ENCODE measurements at places on chromosomes 2 and 18.

DNA sequence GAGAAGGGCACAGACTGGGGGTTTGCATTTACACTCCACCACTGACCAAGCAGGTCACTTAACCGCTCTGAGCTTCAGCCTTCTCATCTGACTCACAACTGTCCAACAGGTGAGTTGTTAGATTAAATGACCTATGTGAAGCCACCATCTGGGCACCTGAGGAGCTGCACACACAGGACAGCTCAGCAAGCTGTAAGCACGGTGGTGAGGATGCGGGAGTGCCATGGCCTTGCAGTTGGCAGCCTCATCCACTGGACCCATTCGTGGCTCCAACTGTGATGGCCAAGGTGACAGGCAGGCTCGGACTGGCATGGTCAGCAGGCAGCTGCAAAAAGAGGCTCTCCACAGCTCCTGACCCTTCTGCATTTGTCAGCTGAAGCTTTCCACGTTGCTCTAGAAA is 23.3 kb upstream of the AMMECR1L start:
- no peak for DNase-seq

- DNase-seq: peak; percentile 45
Observed at GRCh38 chr18:33804258-33804657, 226.2 kb downstream of the ASXL3 start.

- no peak for DNase-seq
Observed at GRCh38 chr18:72640557-72640956, 96.4 kb upstream of the CBLN2 start.

DNA sequence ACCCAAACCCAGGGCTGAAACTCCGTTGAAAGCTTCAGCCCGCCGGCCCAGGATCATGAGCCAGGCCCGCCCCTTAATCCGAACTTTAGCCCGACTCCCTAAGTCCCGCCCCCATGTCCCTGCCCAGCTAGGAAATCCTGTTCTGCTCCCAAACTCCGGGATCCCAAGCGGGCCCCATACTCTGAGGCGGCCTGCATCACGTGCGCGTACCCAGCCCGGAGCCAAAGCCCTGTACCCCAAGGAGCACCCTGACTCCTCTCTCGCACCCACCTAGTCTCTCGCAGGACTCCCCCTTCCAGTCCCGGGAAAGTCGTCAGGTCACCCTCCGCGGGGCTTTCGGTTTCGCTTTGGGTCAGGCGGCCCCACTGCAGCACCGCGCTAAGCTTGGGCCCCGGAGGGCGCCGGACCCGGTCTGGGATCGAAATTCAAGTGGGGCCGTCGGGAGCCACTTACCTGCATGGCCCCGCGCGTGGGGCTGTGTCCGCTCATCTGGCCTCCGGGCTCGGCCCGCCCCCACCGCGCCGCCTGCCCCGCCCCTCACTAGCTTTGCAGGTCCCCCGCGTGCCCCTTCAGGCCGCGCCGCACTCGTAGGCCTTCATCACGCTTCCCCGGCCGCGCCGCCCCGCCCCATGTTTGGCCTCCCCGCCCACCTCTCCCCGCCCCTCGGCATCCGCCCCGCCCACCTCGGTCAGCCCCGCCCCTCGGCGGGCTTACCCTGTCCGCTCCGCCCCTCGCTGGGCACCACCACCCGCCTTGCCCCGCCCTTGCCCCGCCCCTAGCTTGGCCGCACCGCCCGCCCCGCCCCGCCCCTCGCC is at the start of gene DNPEP:
TSS of gene DNPEP (minus strand) at position 607 of the 815 bp plus-strand sequence. CDS start at position 489, 118 bp downstream.
- peak; percentile 83 for DNase-seq

DNA sequence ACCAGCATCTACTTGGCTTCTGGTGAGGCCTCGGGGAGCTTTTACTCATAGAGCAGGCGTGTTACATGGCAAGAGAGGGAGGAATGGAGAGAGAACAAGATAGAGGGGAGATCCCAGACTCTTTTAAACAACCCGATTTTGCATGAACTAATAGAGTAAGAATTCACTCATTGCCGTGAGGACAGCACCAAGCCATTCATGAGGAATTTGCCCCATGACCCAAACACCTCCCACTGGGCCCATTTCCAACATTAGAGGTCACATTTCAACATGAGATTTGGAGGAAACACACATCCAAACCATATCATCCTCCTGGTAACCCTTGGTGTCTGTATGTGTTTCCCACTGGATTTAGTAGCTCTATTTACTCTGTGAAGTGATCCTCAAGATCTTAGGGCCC is 249.9 kb upstream of the SP5 start:
- DNase-seq: no peak

DNA sequence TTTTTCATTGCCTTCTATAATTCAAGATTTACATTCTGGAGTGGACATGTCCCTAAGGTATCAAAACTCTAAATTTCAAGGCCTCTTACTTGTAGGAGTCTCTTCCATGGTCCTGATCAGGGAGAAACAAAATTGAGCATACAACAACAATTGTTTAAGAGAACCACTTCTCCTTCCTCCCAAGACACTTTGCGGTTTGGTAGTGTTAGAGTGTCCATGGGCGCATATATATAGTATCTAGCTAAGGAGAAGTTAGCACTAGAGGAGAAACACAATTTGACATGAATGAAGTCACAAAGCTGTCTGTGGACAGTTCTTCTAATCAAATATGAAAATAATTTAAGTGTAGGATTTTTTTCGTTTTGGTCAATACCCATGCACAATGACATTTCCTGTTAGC is 349.1 kb upstream of the MAP2 start:
- no peak for DNase-seq

DNA sequence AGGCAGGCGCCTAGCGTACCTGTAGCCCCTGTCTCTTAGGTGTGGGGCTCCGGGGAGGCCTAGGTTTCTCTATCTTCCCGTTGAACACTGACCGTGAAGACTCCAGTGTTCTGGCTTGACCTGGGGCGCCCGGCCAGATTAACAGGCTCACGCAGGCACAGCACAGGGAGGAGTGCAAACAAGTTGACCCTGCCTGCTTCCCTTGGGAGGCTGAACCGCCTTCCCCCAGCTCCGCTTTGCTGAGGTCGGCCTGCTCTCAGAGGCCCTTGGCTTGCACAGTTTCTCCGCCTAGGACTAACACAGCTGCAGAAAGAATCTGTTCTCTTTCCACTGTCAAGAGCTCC is 567 bp downstream of the PCYOX1 start:
- peak; percentile 50 for DNase-seq

DNA sequence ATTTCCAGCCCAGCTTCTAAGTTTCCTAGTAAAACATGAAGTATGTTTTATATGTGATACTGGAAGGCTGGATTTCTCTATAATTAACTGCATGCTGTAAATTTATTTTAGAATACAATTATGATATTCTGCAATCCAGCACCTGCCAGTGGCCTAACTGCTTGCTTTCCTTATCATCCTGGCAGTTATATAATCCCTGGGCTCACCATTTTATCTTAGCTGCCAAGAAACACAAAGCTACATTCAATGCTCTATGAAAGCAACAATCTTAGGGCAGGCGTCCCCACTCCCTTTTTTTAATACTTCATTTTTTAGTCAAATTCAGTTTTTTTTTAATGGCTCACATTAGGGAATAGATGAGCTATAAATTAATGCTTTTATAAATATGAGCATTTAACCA is 38.4 kb upstream of the UBXN4 start:
- DNase-seq: no peak

DNA sequence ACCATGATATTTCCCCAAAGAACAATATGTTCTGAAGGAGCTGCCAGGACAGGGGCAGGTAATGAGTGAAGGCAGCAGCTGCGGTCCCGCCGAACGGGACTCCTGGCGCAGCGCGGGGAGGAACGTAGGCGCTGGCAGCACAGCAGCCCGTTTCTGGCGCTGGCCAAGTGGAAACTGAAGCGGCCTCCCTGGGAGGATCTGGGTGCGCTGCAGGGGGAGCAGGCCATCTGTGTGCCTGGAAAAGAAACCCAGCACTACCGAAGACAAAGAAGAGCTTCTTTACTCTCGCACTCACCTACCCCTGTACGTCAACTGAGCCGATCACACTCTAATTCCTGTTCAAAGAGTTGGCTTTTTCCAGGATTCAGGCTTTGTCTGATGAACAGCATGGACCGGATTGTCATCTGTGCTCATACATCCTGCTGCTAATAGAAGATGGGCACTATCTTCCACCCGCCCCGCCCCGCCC is 11.8 kb downstream of the G6PC2 start:
- DNase-seq: peak; percentile 70

DNA sequence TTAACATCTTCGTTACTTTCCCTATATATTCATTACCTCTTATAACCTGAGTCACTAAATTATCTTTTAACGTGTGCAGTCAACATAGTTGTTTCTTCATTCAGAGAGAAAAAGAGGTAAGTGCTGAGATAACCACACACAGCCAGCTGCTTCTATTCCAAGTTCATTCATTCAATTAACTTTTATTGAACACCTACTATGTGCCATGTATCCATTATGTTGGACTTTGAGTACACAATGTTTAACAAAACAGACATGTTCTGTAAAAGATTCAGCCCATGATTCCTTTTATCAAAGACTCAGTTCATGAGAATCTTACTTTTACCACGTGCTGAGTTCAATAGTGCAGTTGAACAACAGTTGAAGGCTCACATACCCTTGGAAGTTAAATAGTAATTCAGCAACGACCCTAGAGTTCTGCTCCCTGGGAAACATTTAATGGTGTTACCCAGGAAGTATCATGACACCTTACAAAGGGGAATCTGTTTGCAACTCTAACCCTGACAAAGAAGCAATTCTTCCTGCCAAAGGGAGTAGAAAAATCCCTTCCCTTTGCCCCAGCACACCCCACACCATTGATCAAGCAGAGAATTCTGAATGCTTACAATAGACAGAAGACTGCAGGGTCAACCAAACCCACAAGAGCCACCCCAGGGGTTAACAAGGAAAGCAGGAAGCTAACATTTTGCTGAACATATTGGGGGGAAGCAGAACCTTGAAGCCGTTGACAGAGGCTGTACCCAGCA is 595.8 kb downstream of the STK39 start:
- DNase-seq: no peak

DNA sequence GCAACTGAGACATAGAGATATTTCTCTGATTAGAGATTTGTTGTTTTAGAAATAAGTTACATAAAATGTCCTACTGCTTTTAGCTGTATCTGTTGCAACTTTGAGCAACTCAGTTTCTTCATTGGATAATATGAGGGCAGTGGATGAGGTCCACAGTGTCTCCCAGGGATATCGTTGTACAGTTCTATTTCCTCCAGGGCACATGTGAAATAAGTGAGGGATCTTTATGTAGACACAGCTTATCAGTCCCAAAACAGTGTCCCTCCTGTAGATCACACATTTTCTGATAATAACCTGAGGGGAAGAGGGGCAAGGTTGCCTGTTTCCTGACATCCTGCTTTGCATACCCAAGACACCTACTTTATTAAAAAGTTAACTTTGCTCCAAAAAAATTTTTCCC is 1231.2 kb upstream of the ZEB2 start:
- DNase-seq: no peak

DNA sequence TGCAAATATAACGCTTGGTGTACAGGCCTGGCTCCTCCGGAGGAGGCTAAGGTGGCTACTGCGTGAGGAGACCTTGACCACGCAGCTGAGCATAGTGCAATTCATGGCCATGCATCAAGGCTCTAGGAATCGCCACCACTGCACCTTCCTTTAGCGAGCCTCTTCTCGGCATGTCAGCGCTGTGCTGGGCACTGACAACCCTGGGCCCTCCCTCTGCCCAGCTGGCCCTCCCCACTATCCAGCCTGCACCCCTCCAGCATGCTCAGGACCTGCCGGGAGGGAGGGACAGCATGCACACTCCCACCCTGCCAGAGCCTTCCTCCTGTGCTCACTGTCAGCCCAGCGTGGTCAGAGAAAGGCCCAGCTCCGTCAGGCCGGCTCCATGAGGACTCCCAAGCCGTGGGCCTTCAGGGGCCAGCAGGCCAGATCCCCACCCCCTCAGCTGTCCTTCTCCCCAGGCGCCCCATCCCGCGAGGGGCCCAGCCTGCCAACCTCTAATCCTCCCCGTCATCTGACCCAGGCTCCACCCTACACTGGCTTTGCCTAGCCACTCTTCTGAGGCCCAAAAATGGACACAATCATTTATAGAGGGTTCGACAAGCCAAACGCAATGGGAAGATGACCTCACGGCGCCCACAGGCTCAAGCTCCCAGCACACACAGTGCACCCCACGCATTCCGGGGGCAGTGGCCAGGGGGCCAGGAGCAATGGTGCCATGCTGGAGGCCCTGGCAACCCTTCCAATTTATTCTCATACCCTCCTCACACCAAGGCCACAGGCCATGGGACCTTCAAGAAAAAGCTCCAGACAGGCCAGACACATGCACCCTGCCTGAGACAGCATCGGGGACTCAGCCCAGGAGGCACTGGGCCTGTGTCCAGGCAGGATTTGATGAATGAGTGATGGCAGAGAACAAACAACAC is 3.5 kb downstream of the BIN1 start:
- no peak for DNase-seq

DNA sequence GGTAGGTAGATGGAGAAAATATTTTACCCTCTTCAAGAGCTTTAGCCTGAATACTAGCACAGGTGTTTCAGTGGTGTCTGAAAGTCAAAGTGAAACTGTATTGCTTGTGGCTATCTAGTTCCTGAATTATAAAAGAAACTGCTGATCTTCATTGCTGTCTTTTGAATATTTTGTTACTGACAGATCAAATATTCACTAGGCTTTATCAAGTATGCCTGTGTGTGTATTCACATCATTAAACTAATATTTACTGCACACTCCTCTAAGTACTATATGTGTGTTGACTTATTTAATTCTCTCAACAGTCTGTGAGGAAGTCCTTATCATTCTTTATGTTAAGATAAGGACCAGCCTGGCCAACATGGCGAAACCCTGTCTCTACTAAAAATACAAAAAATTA is 139.6 kb downstream of the SOCS6 start:
- DNase-seq: no peak

- no peak for DNase-seq
Observed at GRCh38 chr18:31211047-31211446, 48.4 kb upstream of the DSC1 start.

GRCh38 chr2:168397629-168398028 is 58.4 kb upstream of the CERS6 start:
- no peak for DNase-seq

DNA sequence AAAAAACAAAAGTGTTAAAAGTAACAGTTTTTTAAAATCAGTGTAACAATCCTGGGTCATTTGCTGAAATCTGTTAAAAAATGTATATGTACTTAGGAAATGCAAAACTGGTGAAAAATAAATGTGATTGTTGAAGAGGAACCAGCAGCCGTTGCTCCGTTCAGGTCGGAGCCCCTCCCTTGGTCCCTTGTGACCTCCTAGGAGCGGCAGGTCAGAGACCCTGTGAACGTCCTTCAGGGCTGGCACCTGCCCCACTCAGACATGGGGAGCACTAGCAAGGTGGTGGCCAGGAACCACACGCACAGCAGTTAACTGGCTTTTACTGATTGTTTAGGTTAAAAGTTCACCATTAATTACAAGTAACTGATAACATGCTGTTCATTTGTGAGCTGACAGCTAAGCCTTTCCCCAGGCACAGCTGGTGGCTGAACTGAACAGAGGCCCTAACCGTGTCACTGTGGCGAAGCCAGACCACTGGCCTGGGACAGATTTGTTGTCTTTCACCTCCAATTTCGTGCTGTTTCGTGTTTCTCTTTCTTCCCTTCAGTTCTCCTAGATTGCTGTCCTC is 159.2 kb upstream of the ALKAL2 start:
- DNase-seq: no peak

GRCh38 chr2:120221616-120222015 is 1.6 kb downstream of the TMEM185B start:
- DNase-seq: no peak

GRCh38 chr18:77000527-77000926 is 132.1 kb downstream of the MBP start:
- DNase-seq: peak; percentile 26
